Pancreas (tissue), 10 donors: ENCODE measurements at places on chromosomes 2 and 18. TPM values are rescaled to one million over a fixed set of nuclear protein-coding genes. Genes with fewer than 3 reads are reported as not detected.

DNA sequence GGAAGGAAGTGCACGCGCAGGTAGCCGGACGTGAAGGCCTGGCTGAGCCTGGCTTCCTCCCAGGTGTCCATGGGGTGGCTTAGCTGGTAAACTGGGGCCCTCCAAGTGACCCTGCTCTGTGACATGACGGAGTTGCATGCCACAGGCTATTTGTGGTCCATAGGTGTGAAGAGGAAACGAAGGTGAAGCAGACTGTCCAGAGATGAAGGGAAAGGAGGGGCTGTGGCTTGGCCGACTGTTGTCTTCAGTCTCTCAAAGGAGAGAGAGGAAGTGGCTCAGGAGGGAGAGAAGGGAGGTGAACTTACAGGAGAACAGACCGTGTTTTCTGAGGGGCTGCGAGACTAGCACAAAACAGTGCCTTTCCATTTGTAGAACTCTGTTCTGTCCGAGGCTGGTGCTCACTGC lies 19.3 kb downstream of the INPP5D start:
- H3K4me3 ChIP-seq, result no peak overlapping the region
- H3K27me3 ChIP-seq, result no peaks in the 10 kb centered on the region
- H3K36me3 ChIP-seq, result no peaks in the 10 kb centered on the region
- DNase-seq, result no peak

GRCh38 chr18:70028734-70029133 lies 81.1 kb upstream of the CD226 start:
- no peaks in the 10 kb centered on the region for H3K4me1 ChIP-seq
- no peaks in the 10 kb centered on the region for H3K27me3 ChIP-seq
- no peaks in the 10 kb centered on the region for H3K36me3 ChIP-seq
- no peak overlapping the region for H3K4me3 ChIP-seq
- DNase-seq, result no peak

Gene PPP4R3B
- 13.7 TPM for polyA plus RNA-seq

Gene LYG1
- polyA plus RNA-seq, result 2.9 TPM

- peaks cover 4% of the 10 kb centered on the region for H3K4me1 ChIP-seq
- H3K4me3 ChIP-seq, result no peak overlapping the region
- no peaks in the 10 kb centered on the region for H3K36me3 ChIP-seq
- no peak overlapping the region for H3K27ac ChIP-seq
- H3K27me3 ChIP-seq, result no peaks in the 10 kb centered on the region
These were observed 129.8 kb upstream of the RAB6C start for GRCh38 chr2:129849559-129850160.

DNA sequence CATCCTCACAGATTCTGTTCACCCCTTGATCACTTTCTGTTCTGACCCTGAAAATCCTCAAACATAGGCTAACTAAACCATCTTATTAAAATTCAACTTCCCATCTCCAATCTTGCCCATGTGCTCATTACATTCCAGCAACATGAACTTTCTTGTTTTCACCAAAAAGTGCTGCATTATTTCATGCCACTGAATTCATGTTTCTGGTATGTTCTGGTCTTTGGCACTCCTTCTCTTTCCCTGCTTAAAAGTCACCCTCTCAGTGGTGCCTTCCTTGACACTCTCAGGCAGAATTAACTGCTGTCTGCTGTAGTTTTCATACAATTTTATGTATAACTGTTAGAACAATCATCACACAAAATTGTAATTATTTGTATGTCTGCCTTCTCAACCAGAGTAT lies 247.7 kb upstream of the RBMS1 start:
- H3K27ac ChIP-seq, result no peak overlapping the region
- no peaks in the 10 kb centered on the region for H3K36me3 ChIP-seq
- DNase-seq, result no peak
- H3K4me1 ChIP-seq, result no peaks in the 10 kb centered on the region
- no peak overlapping the region for H3K4me3 ChIP-seq

DNA sequence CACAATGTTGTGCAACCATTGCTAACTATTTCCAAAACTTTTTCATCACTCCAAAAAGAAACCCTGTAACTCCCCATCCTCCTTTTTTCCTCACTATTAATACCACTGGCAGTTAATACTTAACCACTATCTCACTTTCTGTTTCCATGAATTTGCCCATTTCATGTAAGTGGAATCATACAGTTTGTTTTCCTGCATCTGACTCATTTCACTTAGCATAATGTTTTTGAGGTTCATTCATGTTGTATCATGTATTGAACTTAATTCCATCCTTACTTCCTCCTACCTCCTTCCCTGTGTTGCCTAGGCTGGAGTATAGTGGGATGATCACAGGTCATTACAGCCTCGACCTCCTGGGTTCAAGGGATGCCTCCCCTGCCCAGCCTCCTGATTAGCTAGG lies 68.3 kb downstream of the FAM117B start:
- H3K36me3 ChIP-seq, result no peaks in the 10 kb centered on the region
- H3K4me1 ChIP-seq, result no peaks in the 10 kb centered on the region
- no peak overlapping the region for H3K4me3 ChIP-seq
- no peak for DNase-seq

Gene SLC16A14
- 0.47 TPM for polyA plus RNA-seq

Gene ARL5A
- polyA plus RNA-seq, result 4.6 TPM

DNA sequence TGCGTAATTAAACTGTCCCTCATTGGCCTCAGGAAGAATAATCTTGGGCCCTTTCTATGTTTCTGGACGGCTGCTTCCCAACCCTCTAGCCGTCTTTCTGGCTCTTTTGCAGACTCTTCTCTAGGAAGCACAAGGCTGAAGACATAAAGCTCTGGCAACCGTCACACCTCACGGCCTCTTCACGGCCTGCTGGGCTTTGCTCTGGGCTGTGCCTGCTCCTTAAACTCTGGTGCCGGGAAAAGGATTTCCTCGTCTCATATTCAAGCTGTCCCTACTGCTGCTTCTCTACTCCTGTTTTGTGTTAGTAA lies 36.0 kb upstream of the WIPF1 start:
- DNase-seq, result no peak
- no peaks in the 10 kb centered on the region for H3K36me3 ChIP-seq
- no peaks in the 10 kb centered on the region for H3K27me3 ChIP-seq
- peak overlapping the region; percentile 27 for H3K4me3 ChIP-seq
- no peak overlapping the region for H3K27ac ChIP-seq

Gene RFTN2
- polyA plus RNA-seq, result 0.77 TPM

GRCh38 chr2:219537657-219538488 lies 5.7 kb downstream of the CHPF start:
- no peak overlapping the region for H3K27ac ChIP-seq
- H3K27me3 ChIP-seq, result no peaks in the 10 kb centered on the region
- H3K4me1 ChIP-seq, result peaks cover 5% of the 10 kb centered on the region
- peaks cover 26% of the 10 kb centered on the region for H3K36me3 ChIP-seq
- H3K4me3 ChIP-seq, result no peak overlapping the region

DNA sequence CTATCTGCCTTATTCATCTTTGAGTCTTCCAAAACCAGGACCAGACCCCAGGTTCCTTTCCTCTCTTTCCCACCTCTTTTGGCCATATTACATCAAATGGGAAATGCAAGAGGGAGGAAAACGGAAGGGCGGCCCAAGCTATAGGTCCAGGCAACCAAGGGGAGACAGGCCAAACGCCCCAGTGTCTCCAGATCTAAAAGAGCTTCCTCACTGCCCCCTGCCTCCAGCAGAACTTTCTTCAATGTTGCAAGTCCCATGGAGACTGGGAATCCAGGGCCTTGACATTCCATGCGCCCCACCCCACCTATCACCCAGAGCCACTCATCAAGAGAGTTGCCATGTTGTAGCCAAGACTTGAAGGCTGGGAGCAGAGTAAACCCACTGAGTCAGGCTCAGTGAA lies 15.4 kb downstream of the TNS1 start:
- peaks cover 23% of the 10 kb centered on the region for H3K4me1 ChIP-seq
- H3K4me3 ChIP-seq, result no peak overlapping the region
- H3K36me3 ChIP-seq, result peaks cover 9% of the 10 kb centered on the region
- H3K27me3 ChIP-seq, result no peaks in the 10 kb centered on the region

Gene PDE1A
- polyA plus RNA-seq, result 1.6 TPM

DNA sequence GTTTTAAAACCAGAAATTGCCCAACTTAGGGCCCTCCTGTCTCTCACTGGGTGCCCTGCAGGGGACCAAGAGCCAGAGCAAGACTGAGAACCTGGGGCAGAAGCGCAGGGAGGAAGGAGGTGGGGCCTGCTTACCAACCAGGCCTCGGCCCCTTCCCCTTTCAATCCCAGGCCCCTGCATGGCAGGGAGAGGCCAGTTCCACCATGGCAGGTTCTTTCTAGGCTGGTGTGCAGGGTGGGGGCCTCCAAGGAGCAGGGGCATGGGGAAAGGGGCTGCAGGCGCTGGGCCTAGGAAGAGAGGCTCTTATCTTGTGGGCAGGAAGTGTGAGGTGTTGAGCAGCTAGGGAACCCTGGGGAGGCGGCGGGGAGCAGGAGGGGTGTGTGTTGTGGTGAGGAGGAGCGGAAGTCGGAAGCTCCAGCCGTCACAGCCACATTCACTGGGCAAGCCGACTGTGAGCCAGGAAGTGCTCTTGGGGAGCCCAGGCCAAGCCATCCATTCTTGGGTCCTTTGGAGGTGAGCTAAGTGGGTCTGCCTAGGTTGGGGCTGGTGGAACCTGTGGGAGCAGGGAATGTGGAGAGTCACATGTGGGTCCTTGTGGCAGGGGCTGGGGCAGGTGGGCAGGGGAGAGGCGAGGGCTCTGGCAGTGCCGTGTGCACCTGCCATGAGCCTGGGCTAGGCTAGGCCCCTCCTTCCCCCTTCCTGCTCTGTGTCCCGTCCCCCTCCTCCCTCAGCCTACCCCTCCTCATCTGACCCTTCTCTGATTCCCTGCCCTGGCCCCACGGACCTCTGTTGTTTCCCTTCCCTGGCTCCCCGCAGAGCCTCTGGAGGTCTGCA lies at the start of gene PSD4:
Gene PSD4 (plus strand): TSS at position 430 of the 834 bp plus-strand sequence. CDS start 8,486 bp downstream, outside the sequence.
- no peaks in the 10 kb centered on the region for H3K4me1 ChIP-seq
- H3K36me3 ChIP-seq, result no peaks in the 10 kb centered on the region
- DNase-seq, result peak; percentile 58
- no peak within 1 kb of the TSS for H3K4me3 ChIP-seq
- H3K27ac ChIP-seq, result no peak within 1 kb of the TSS

- H3K27me3 ChIP-seq, result no peaks in the 10 kb centered on the region
- no peaks in the 10 kb centered on the region for H3K36me3 ChIP-seq
- peaks cover 6% of the 10 kb centered on the region for H3K4me1 ChIP-seq
- peak overlapping the region; percentile 30 for H3K27ac ChIP-seq
These were observed 55.6 kb downstream of the THADA start for GRCh38 chr2:43540021-43540779.

DNA sequence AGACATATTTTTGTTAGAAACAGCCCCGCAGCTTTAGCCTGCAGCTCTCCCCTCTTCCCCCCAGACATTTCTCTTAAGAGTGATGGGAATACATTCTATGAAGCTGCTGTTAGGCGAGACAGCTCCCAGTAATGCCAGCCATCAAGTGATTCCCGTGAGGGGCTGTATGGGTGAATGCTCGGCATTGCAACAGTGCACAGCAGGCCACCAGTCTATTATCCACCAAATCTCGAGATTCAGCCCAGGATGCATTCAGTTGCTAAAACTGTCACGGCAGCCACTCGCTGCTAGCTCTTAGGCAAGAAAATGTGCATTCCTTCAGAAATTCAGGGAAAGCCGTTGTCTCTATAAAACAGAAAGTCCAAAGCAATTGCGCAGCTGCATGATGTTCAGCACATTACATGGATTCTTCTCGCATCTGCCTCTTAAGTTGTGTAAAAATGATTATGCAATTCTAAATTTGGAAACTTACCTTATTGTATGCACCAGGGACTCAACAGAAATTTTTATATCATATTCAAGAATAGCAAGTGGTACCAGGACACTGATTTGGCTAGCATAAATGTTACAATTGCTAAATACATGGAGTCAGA lies 211.3 kb upstream of the ARL4C start:
- H3K4me1 ChIP-seq, result no peaks in the 10 kb centered on the region
- H3K4me3 ChIP-seq, result no peak overlapping the region
- no peak for DNase-seq
- H3K27me3 ChIP-seq, result no peaks in the 10 kb centered on the region

GRCh38 chr2:10345813-10346212 lies 43.1 kb downstream of the HPCAL1 start:
- H3K27ac ChIP-seq, result no peak overlapping the region
- no peaks in the 10 kb centered on the region for H3K36me3 ChIP-seq
- H3K27me3 ChIP-seq, result no peaks in the 10 kb centered on the region

Gene IL1RL1
- 1.3 TPM for polyA plus RNA-seq

Gene ZNF385B
- polyA plus RNA-seq, result 0.19 TPM

Gene MTX2
- polyA plus RNA-seq, result 24.9 TPM

DNA sequence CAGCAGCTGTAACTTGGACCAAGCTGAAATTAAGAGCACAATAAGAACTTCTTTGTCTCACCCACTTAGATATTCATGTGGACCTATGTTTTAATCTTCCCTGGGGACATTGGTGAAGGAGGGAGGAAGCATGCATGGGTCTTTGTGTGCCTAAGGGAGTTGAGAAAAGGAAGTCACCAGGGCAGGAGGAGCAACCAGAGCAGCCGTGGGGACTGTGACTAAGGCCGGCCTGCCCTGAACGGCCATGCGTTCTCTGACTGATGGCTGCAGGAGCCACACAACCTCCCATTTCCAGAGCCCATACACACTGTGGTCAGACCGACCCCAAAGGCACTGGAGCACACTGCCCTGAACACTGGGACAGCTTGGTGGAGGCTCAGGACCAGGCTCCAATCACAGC lies 43.7 kb upstream of the SLC35G4 start:
- no peak for DNase-seq
- H3K36me3 ChIP-seq, result no peaks in the 10 kb centered on the region
- H3K27ac ChIP-seq, result no peak overlapping the region
- H3K4me3 ChIP-seq, result no peak overlapping the region
- no peaks in the 10 kb centered on the region for H3K4me1 ChIP-seq

- no peak overlapping the region for H3K27ac ChIP-seq
- no peaks in the 10 kb centered on the region for H3K27me3 ChIP-seq
- H3K4me1 ChIP-seq, result no peaks in the 10 kb centered on the region
- DNase-seq, result no peak
- H3K36me3 ChIP-seq, result no peaks in the 10 kb centered on the region
These were observed 339.0 kb downstream of the SATB2 start for GRCh38 chr2:199118673-199119112.

Gene RAB6C
- polyA plus RNA-seq, result 0.12 TPM

Gene CCDC74B
- polyA plus RNA-seq, result 2.4 TPM

Gene CRYGD
- polyA plus RNA-seq, result not detected

Gene LIMS2
- polyA plus RNA-seq, result 77.9 TPM

Gene MYCN
- 0.75 TPM for polyA plus RNA-seq

DNA sequence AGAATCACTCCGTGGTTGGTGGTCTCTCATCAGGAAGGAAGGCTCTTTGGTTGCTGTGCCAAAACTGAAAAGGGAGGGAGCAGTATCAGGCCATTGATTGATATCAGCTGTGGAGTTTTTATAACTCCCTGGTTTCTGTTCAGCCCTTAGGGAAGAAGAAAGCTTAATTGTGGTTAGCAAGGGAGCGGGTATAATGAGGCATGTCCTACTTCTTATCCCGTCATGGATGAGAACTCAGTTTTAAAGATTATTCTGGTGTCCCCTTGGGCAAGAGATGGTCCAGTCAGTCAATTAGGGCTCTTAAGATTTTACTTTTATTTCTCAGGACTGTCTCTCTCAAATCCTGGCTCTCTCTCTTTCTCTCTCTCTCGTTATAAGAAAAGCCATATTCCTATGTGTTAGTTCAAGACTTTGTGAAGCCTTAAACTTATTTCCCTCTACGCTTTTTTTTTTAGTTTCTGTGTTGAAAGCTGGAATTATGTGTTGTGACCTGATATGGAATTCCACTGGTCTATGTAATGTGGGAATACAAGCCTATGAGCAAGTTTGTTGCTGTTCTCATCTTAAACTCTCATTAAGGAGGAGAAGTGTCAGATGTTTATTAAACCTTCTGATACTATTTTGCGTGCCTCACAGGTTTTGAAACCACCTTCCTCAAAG lies 514.0 kb upstream of the CDH2 start:
- no peaks in the 10 kb centered on the region for H3K4me1 ChIP-seq
- H3K36me3 ChIP-seq, result no peaks in the 10 kb centered on the region
- H3K27ac ChIP-seq, result no peak overlapping the region
- H3K27me3 ChIP-seq, result no peaks in the 10 kb centered on the region

GRCh38 chr2:174546519-174547506 lies 50.8 kb downstream of the WIPF1 start:
- no peak overlapping the region for H3K4me3 ChIP-seq
- DNase-seq, result no peak
- H3K27ac ChIP-seq, result no peak overlapping the region
- no peaks in the 10 kb centered on the region for H3K36me3 ChIP-seq

Gene PCARE
- 0.05 TPM for polyA plus RNA-seq
